ENCODE measurements at places on chromosomes 4 and X.

DNA sequence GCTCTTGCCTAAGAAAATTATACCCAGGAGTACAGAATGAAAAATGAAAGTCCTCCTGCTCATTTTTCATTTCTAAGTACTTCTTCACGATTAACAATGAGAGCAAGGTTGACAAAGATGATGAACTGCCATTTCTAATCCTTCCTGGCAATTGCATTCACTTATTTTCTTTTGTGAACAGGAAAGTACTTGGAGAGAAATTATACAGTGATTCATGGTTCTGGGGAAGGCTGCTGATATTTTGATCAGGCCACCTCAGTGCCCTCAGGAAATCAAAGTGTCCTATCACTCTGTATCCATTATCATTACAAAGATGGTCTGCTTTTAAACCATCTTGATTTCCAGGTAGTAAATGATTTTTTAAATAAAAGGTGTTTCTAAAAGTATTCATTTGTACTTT lies 467.5 kb downstream of the PACRGL start:
- no peak for DNase-seq

DNA sequence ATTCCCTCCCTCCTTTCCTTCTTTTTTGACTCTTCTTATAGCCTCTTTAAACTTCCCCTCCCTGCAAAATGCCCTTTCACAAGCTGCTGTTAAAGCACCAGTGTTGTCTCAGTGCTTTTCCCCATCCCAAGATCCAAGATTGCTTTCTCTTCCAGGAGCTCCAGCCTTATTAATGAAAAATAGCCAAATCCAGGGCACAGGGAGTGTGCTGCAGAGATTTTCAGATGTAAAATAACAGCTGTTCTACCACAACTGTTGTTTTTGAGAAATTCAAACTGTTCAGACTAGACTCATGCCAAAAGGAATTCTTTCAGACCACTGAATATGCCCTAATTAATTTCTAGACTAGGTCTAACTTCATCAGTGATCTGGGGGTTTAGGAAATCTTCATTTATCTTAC lies 47.0 kb upstream of the GPC3 start:
- DNase-seq, result no peak

GRCh38 chrX:70208479-70208878 lies 26.0 kb upstream of the AWAT1 start:
- DNase-seq, result no peak

DNA sequence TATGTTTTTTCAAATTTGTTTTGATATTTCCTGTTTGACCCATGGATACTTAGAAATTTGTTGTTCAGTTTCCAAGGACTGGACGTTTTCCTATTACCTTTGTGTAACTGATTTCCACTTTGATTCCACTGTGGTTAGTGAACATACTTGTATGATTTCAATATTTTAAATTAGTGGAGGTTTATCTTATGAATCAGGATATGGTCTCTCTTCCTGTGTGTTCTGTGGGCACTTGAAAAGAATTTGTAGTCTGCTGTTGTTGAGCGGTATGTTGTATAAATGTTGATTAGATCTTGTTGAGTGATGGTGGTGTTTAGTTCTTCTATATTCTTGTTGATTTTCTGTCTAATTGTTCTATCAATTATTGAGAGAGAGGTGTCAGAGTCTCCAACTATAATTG lies 21.2 kb upstream of the LAMTOR3 start:
- no peak for DNase-seq

GRCh38 chr4:106096454-106096853 lies 201.2 kb downstream of the NPNT start:
- DNase-seq, result no peak

GRCh38 chr4:7781993-7782392 lies 157.7 kb downstream of the AFAP1 start:
- DNase-seq, result no peak

DNA sequence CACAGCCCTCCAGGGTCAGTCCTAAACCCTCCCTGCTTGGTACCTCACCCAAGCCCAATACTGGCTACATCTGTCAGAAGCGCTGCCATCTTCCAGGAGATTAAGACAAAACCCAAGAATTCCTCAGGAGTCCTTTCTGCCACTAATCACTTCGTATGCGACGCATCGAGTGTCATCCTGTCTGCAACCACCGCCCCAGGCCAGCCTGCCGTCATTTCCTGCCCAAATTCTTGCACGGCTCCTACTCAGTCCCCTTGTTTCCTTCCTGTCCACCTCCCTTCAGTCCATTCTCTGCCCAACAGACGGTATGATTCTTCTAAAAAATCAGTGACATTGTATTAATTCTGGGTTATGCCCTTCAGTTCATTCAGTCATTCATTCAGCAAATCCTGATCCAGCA lies 113.6 kb downstream of the NFKB1 start:
- no peak for DNase-seq

- no peak for DNase-seq
Observed at GRCh38 chr4:39889226-39889625, 88.5 kb downstream of the PDS5A start.

DNA sequence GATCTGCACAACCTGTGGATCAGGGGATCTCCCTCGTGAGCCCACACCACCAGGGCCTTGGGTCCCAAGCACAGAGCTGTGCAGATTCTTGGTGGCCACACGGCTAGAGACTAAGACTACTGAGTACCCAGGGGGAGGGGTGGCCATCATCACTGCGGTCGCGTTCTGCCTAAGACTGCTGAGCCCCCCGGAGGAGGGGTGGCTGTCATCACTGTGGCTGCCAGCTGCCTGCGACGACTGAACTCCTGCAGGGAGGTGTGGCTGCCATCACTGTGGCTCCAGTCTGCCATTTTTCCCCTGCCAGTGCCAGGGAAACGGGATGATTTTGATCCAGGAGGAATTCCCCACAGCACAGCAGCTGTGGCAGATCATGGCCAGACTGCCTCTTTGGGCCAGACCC lies 141.7 kb upstream of the SPANXB1 start:
- no peak for DNase-seq

DNA sequence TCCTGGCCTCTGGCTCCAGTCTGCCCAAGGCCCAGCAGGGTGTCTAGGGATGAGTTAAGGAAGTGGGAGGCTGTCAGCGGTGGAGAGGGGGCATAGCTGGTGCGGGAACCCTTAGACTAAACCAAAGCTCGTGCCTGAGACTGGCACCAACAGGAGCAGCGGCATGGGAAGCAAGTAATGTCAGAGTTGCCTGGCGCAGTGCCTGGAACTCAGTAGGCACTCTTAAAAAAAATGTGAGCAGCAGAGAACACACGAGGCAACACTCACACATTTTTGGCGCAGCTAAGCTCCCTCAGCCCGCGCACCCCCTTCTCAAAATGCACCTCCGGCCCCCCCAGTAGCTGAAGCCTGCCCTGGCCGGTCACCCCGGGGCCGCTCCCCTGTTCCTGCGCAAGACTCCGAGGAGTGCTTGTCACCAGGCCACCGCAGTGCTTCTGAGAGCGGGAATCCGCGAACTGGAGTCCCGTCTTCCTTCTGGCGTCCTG lies 583 bp downstream of the GABRE start:
- DNase-seq, result no peak

DNA sequence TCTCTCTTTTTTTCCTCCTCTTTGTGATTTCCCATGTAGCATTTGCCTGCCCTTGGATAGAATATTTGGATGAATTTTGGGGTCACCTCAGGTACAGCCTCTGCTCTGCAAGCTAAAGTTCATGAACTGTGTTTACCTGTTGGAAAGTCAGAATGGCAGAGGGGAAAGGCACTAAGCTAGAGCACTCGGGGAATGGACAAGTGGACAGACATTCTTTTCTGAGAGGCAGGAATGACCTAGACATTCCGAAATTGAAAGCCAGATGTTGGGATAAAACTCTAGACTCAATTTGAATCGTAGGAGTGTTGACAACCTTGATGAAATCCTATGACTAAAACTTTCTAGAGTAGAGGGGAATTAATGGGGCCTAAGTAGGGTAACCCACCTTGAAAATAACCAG lies 56.1 kb downstream of the LUZP4 start:
- DNase-seq, result no peak

DNA sequence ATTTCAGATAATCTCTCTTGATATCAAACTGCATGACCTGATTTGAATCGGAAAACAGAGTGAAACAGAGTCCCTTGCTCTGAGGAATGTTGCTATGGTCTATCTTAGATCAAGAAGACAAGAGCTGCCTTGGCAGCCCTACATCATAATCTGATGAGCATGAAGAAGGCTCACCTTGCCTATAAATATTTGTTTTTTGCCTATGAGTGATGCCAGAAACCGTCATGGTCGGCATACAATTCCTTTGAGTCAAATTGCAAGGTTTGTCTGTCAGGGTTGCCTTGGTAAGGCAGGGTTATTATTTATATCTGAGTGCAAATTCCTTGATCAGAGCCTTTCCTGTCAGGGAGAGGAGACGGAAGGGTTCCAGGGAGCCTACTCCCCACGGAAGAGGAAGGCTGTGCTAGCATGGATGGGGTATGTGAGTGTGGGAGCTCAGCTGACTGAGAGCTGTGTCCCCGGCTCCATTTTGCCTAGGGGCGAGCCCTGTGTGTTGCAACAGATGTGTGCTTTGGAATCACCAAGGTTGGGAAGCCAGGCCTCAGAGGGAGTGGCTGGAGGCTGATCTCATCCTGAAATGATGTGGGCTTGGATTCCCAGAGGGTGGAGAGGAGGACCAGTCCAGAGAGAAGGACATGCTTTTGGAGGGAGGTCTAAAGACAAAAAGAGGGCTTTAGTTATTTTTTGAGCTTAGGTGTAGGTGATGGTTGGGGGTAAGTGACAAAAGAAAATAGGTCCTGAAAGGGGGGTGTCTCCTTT lies 43.6 kb downstream of the RTL9 start:
- no peak for DNase-seq

- no peak for DNase-seq
Observed at GRCh38 chr4:26273616-26273980, 47.2 kb upstream of the RBPJ start.

DNA sequence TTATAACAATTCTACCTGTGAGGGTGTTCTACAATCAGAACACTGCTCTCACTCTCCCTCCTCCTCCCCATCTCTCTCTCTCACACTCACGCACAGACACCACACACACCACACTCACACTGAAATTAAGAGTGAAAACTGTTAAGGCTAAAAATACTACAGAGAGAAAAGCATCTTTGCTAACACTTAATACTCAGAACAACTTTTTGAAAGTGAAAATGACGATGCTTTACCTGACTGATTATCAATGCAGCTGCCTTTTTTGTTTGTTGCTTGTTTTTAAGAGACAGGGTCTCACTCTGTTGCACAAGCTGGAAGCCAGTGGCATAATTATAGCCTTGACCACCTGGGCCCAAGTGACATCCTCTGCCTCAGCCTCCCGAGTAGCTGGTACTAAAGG lies 222.4 kb downstream of the APBB2 start:
- no peak for DNase-seq

DNA sequence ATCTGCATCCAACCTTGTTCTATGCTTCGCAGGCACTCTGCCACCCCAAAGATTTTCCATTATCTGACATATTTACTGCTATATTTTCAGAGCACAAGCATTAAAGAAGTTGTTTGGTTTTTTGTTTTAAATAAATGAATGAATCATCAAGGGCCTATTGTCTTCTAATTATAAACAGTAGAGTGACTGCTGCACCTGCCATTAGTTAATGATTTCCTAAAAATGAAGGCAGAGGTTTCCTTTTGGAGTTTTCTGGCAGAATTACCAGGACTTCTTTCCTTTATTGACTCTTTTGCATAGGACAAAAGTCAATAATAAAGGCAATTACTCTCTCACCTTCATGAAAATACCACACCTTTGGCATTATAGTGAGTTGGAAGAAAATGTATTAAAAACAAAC lies 238.1 kb downstream of the INPP4B start:
- no peak for DNase-seq

DNA sequence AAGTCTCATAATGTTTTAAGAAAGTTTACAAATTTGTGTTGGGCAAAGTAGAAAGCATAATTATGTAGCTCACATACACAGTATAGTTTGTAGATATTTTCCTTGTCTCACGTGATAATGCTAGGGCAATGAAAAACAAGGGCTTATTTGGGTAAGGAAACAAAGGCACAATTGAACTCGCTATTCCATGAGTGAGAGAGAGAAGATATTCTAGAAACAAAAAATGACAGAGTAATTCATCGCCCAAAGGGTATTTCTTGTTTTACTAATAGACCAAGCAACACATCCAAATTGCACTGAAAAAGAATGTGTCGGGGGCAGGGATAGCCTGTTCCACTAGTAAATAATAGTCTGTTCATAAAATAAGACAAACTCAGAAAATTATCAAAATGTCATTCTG lies 3.6 kb upstream of the ASB11 start:
- no peak for DNase-seq

DNA sequence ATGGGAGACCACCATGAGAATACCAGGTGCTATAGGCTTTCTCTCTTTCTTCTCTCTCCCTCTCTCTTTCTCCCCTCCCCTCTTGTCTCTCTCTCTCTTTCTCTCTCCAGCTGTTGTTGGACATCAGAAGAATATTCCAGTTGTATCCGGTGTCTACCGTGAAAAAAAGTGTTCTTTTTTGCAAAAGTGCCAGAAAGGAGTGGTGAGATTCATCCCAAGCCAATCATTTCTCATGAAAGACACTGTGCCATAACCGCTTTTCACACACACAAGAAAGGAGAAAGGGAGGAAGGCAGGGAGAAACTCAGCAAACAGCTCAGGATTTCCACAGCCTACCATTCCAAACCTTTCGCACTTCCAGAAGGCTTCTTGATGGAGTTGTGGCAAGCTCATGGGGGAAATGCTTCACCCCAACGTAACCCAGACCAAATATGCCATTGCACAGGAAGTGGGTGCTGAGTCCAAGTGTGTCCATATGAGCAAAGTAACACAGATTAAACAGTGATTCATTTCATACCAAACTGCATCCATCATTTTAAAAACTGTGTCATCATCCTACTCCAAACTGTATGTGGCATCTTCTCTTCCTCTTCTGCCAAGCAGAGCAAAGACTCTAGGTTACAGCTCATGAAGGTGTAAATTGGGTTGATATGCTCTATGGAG lies 224.0 kb downstream of the APBB2 start:
- DNase-seq, result no peak

DNA sequence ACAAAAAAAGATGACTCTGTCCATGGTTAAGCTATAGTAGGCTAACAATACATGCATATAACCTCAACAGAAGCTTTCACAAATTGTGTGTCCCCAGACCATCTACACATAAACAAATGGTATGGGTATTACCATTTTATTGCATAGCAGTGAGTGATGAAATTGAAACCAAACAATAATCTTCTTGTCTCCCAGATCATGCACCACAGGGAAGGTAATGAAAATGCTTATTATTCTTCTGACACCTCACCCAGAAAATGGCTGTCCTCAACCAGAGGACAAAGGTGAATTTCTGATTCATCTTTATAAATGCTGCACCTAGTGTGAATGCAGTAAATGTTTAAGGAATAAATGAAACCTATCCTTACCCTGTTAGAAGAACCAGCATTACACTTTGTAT lies 8.0 kb downstream of the PRSS12 start:
- DNase-seq, result no peak

- DNase-seq, result no peak
Observed at GRCh38 chrX:13893826-13894225, 76.9 kb upstream of the GPM6B start.

- DNase-seq, result no peak
Observed at GRCh38 chrX:46965125-46965758, 53.0 kb downstream of the JADE3 start.

- DNase-seq, result no peak
Observed at GRCh38 chrX:19881559-19881958, 5.8 kb downstream of the SH3KBP1 start.

GRCh38 chr4:16659694-16660093 lies 238.8 kb downstream of the LDB2 start:
- no peak for DNase-seq

Measured in stimulated activated CD8-positive, alpha-beta memory T cell treated with anti-CD3 and anti-CD28 coated beads, Interleukin-15, amount 100 ng/mL, for 4 hours (primary cell).